ENCODE measurements at places on chromosomes 5 and 9.

DNA sequence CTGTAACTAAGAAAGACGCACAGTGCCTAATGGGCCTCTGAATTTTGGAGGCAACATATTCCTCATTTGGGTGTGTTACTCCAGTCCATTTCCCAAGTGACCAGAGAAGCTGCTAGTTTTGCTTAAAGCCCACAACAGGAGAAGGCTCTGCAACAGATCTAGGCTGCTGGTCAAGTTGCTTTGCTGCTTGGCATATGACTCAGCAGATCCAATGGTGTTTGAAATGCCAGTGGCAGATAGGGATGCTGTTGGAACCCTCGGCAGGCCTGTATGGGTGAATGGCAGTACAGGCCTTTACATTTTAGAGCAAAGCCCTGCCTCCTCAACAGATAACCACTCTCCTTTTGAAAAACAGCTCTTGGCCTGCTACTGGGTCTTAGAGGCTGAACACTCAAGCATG is 36.2 kb upstream of the ROR2 start:
- no peak for DNase-seq

- no peak for DNase-seq
Measured at GRCh38 chr5:74143721-74144330, 496.7 kb downstream of the ENC1 start.

GRCh38 chr5:146962801-146963355 is 84.3 kb upstream of the PPP2R2B start:
- no peak for DNase-seq

- DNase-seq = peak; percentile 83
Measured at GRCh38 chr5:56814963-56815657, at the start of gene MAP3K1. MAP3K1 (plus strand) TSS chr5:56815549; CDS start chr5:56815574, 25 bp downstream.

DNA sequence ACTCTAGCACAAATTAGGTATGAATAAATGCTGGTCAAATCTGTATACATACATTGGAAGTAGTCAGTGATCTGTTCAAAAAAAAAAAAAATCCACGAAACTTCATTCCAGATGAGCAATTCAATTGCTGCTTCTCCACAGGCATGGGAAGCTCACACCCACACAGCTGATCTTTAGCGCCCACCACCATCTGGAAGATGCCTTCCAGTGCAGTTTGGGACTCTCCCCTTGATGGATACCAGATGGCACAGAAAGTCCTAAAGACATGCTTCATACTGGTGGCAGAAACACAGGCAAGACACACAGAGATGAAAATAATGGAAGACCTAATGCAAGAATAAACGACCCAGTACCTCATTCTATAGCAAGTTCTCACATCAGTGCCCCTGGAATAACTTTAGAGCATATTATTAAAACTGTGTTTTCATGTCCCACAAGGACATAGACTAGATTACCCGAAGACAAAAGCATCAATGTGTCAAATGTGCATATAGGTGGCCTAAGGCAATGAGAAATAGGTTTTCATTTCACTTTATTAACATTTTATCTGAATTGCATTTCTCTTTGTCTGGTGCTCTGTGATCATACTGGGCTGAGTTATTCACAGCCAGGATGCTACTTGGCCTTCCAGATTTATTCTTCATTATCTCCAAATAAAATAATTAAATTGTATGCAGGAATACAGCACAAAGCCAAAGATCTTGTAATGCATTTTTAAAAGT is 135.4 kb upstream of the TAS2R1 start:
- no peak for DNase-seq

- no peak for DNase-seq
Measured at GRCh38 chr9:133249337-133249736, 25.7 kb downstream of the ABO start.

GRCh38 chr5:143205386-143205785 is 198.1 kb downstream of the NR3C1 start:
- no peak for DNase-seq

DNA sequence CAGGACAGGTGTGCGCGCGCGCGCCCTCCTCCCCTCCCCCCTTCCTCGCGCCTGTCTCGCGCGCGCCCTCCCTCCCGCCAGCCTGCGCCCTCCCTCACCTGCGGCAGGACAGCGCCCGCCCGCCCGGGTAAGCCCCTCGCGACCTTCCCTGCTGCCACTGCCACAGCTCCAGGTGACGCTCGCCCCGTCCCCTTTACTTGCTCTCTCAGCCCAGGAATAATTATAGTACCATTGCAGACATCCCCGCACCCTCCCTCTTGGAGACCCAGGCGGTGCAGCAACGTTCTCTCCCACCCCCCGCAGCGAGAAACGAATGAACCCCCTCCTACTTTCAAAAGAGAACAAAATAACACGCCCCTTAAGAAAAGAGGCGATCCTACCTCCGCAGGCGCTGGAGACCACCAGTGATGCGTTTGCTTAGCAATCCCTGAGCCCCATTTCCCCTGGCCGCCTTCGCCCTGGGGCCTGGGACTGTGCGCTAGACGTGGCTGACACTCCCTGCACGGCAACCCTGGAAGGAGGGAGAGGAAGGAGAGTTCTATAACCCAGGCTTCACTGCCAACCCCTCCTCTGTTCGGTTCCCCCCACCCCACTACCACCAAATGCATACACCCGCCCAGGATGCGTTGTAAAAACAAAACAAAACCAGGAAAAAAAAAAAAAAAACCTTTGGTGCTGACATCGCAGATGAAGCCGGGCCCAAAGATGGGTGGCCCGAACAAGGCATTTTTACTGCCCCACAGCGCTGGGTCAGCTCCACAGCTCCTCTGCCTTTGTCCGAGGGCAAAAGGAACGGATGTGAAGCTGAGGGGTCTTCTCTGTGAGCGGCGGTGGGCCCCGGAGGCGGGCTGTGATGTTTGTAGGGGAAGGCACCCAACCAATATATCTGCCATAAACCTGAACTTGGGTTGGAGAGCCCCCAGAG is 5.6 kb upstream of the PURA start:
- DNase-seq = no peak

GRCh38 chr5:124627815-124628595 is 118.4 kb downstream of the ZNF608 start:
- no peak for DNase-seq

GRCh38 chr5:116881921-116882531 is 307.4 kb upstream of the SEMA6A start:
- no peak for DNase-seq

- no peak for DNase-seq
Measured at GRCh38 chr9:90808890-90809685, 7.5 kb downstream of the SYK start.

- DNase-seq = no peak
Measured at GRCh38 chr5:124301850-124302249, 444.6 kb downstream of the ZNF608 start.

DNA sequence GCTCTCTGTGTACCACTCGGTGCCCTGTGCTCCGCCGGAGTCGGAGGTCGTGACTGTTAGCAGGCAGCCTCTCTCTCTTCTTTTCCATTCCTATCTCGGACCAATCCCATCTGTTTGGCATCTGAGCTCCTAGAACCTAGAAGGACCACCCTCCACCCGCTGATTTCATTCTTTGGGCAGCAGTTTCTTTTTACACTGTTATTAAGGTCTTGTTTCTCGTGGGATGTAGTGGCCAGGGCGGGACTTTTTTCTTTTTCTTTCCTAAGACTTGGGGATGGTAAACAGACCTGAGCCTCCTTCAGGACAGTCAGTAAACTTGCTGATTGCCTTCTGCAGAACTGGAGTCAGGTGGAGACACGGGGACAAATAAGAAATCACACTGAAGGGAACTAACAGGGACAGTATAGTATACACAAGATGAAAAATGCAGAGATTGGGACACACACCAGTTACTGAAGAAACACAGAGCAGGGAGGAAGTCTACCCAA is 500 bp downstream of the URM1 start:
- no peak for DNase-seq

DNA sequence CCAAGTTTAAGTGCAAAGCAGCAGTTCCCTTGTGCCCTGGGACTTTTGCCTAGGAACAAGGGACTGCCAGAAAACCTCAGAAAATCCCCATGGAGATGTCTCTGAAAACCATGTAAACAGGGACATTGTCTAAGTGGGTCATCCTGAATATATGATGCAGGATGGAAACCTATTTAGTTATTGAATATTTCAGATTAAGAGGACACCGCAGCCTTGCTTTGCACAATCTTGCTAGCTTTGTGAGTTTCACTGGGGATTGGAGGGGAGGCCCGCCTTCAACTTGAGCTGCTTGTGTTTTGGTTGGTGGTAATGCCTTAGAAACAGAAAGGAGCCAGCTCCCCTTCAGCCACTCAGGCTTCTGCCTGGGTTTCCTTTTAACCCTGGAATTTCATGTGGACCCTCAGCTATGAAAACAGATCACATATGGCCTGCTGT is 112.8 kb downstream of the C9orf152 start:
- DNase-seq = no peak

- DNase-seq = no peak
Measured at GRCh38 chr9:31807574-31808256, 576.7 kb upstream of the ACO1 start.

GRCh38 chr9:33923998-33924701 is 107.2 kb downstream of the UBE2R2 start:
- no peak for DNase-seq

GRCh38 chr5:111685969-111686368 is 71.0 kb downstream of the NREP start:
- DNase-seq = no peak

DNA sequence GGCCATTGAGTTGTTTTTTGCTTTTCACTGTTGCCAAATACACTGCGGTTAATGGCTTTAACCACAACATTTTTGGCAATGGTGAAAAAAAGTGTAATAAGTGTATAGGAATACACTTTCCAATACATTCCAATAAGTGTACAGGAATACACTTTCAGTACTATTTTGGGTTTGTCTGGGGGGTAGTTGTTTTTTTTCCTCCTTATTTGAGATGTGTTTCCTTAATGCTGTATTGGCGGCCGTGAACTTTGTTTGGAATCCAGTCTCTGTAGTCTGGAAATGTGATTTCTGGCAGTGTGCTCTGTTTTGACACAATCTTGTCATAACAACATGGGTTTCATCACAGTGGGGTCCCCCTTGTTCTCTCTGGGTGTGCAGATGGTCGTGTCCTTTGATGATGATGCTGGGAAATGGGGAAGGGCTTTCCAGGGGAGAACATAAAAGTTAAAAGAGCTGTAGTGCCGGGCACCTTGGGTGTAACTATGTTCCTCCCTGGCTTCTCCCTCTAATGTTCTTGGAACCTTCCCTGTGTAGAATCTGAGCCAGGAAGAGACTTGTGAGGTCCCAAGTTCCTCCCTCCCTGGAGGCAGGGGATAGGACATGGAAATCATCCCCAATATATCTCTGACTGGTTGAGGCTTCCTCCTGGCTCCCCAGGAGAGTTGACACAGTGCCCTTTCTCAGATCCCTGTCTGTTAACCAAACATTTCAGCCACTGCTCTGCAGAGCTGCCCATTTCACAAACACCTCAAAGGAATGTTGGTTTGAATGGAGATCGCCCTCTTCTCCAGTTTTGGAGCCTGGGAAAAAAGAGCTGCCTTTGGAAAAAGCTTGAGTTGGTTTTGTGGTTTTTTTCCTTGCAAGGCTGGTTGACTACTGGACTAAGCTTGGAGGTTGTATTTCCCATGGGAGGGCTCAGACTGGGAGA is 44.8 kb downstream of the RCL1 start:
- no peak for DNase-seq

DNA sequence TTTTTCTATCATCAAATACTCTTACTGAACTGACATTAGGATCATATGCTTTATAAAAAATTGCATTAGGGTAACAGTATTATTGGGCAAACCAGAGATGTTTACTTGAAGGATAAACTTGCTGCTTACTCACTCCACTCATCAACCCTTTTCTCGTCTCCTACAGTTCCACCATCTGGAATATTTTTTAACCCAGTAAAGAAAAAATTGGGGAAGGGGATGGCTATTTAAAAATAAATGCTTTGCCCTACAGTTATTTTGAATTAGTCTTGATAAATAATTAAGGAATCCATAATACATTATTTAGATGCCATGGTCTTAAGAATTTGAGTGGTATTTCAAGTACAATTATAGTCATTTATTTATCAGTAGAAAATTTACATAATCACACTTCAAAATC is 225.8 kb downstream of the MEF2C start:
- DNase-seq = no peak

DNA sequence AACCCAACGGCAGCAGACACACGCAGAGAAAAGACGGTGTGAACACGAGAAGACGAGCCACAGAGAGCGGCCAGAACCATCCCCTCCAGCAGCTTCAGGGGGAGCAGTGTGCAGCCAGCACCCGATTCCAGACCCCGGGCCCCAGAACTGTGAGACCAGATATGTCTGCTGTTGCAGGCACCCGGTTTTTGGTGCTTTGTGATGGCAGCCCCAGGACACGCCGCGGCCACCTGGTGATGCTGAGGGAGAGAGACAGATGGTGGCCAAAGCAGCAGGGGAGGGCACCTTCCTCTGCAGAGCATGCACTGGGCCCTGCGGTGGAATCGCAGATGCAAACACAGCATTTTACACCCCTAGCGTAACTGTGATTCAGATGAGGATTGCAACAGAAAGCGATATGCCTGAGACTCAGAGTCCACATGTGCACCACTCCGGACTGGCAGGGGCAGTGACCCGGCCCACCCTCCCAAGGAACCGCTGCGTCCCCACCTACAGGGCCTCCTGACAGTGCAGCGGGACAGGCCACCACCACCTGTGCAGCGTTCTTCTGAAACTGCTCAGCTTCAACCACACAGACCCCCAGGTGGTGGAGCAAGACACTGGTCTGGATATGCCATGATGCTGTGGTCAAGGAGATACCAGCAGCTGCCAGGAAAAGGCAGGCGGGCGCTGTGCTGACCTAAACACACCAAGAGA is 24.0 kb downstream of the ZDHHC11B start:
- DNase-seq = no peak

- no peak for DNase-seq
Measured at GRCh38 chr9:99602854-99603253, 218.8 kb upstream of the NR4A3 start.

GRCh38 chr9:126468141-126468825 is 141.7 kb downstream of the MVB12B start:
- DNase-seq = no peak

- DNase-seq = no peak
Measured at GRCh38 chr5:106940986-106941385, 729.8 kb downstream of the EFNA5 start.

GRCh38 chr5:82676661-82677060 is 398.5 kb upstream of the RPS23 start:
- DNase-seq = no peak

DNA sequence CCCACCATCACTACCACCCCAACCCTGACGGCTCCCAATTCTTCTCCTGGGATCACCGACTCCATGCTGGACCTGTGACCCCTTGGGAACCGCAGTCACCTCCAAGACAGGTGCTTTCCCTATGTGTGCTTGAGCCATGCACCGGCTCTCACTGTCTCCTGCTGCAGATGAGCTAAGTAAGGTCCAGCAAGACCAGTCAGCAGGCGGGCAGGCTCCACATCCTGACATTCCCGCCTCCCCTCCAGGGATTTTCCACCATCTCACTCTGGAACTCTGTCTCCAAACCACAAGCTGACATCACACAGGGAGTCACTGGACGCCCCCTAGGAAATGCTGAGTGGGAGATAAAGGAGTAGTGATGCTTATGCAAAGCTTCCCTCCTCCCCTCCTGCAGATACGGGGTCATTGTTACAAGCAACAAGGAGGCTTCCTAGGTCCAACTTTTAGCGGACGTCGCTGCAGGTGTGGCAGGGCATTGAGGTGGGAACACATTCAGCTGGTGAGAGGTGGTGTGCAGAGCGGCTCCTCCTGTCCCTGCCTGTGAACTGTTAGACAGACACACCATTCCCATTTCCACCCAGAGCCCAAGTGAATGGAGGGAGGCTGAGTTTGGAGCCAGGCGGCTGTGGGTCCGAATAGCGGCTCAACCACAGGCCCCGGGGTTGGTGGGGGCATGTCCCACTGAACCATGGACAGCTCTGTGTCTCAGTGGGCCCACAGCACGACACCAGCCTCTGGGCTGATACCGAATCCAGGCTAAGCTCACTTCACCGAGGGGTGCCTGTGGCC is 129.2 kb upstream of the PHYKPL start:
- no peak for DNase-seq
